Frontal cortex (tissue), 4 donors: ENCODE measurements at places on chromosomes 7 and 10. TPM values are rescaled to one million over a fixed set of nuclear protein-coding genes. Genes with fewer than 3 reads are reported as not detected.

DNA sequence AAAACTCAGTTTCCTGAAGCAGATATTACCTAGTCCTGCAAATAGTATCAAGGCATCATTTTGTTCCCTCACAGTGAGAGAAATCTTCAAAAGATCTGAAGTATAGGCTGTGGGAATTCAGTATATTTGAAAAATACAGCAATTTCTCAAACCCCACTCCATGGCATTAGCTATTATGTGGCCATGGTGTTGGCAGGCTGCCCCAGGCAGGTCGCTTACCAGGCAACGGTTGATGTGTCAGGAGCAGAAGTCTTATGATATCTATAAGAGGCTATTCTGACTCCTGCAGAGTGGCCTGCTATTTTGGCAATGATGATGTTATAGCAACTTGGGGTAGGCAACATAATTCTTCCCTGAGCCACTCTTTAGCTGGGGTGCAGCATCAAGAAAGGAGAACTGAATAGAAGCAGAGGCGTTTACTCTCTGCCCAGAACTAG is 187.9 kb downstream of the PLXDC2 start:
- DNase-seq, result no peak

DNA sequence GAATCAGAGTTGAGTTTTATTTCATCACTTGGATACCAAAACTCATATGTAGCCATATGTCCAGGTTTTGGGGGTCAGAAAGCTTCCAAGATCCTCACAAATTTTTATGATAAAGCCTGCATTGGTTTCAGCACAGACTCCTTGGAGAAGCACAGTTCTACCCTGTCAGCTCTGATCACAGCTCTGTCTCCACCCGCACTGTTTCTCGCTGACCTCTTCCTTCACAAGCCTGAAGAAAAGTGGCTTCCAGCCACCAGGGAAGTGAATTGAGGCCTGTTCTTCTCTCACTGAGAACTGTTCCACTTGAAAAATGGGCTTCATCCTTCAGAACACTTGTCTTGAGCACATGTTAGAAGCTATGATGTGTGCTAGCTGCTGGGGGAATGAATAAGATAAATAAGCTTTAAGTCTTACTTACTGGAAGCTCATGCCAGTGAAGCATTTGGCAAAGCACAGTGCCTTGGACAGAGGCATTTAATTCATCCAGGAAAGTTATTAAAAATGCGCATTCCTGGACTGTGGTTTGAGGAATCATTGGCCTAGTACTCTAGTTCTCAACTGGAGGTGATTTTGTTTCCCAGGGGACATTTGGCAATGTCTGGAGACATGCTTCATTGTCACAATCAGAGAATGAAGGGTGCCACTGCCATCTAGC is 133.6 kb downstream of the BMPER start:
- no peak for DNase-seq

GRCh38 chr7:138386821-138387220 is 73.2 kb upstream of the TRIM24 start:
- no peak for DNase-seq

AKR1E2 gene
- 74.2 TPM for total RNA-seq

- no peak for DNase-seq
These were observed 153.3 kb downstream of the XPNPEP1 start for GRCh38 chr10:109769966-109770365.

GIMAP8 gene
- total RNA-seq, result 1.6 TPM

- no peak for DNase-seq
These were observed 10.0 kb downstream of the DENND11 start for GRCh38 chr7:141691961-141692360.

GRCh38 chr10:45154502-45154901 is 153.8 kb downstream of the ZNF22 start:
- no peak for DNase-seq

DNA sequence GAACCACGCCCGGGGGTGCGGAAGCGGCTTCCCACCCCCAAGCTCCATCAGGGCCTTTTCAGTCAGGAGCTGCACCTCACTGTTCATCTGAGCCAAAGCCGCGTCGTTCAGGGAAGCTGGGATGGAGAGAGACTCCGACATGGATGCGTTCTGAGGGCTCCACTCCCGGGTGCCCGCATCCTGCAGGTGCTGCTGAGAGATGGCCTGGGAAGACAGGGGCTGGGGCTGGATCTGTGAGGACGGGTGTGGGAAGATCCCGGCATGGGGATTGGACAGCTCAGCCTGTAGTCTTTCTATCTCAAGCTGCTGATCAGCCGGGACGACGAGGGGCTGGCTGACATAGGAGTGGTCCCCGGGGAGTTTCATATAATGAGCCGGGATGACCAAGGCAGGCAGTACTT is 45.0 kb upstream of the NMT2 start:
- DNase-seq, result no peak
